Liver (tissue), 10 donors: ENCODE measurements at places on chromosomes 11 and 22. TPM values are rescaled to one million over a fixed set of nuclear protein-coding genes. Genes with fewer than 3 reads are reported as not detected.
A peak's percentile ranks its signal among the peaks of the same experiment; 100 is the strongest.

The SSTR3 gene
- not detected for total RNA-seq

GRCh38 chr11:112318184-112318591, 57.5 kb upstream of the PLET1 start:
- no peak for DNase-seq

- no peak for DNase-seq
Observed at GRCh38 chr11:116733969-116734508, 38.7 kb downstream of the BUD13 start.

The NRIP3 gene
- under 0.01 TPM for total RNA-seq

- no peak for DNase-seq
Observed at GRCh38 chr11:19092850-19093249, 24.1 kb upstream of the ZDHHC13 start.

The LGALS12 gene
- total RNA-seq, result 0.98 TPM

- DNase-seq, result no peak
Observed at GRCh38 chr22:29806196-29806595, 31.9 kb downstream of the ASCC2 start.

The HTR3A gene
- not detected for total RNA-seq

The MMP27 gene
- total RNA-seq, result not detected

The IRAG1 gene
- total RNA-seq, result 4.4 TPM

DNA sequence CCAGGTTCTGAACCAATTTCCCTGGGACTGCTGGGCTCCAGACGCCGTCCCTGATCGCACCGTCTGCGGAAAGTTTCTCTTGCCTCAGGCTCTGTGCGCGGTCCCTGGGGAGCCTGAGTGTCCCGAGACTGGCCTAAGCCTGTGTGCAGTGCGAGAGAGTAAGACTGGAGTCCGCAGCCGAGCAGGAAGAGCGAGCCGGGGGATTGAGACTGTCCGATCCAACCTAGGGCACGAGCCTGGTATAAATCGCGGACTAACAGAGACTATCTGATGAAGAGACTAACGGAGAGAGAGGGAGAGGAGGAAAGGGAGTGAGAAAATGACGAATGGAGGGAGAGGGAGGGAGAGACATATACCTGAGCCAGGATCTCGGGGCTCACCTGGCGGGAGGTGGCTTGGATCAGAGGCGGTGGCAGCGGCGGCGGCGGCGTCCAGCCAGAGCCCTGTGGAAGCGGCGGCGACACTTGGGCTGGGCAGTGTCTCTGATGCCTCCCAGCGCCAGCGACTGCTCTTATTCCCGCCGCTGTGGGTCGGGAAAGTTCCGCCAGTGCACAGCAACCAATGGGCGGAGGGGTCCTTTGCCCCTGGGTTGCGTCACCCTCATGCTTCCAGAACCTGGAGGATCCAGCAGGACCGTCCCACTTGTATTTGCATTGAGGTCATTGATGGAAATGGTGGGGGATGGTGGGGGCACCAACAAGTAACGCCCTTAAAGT, at the start of gene CALCA:
Gene CALCA (minus strand): TSS at position 487 of the 716 bp plus-strand sequence. CDS start 1,159 bp downstream, outside the sequence.
- no peak for DNase-seq

GRCh38 chr11:46130286-46130940, 9.2 kb upstream of the PHF21A start:
- DNase-seq, result no peak

- DNase-seq, result no peak
Observed at GRCh38 chr11:22508665-22509064, 117.0 kb downstream of the FANCF start.

GRCh38 chr11:125140233-125140632, 24.3 kb upstream of the PKNOX2 start:
- DNase-seq, result no peak

The C22orf15 gene
- 0.17 TPM for total RNA-seq

DNA sequence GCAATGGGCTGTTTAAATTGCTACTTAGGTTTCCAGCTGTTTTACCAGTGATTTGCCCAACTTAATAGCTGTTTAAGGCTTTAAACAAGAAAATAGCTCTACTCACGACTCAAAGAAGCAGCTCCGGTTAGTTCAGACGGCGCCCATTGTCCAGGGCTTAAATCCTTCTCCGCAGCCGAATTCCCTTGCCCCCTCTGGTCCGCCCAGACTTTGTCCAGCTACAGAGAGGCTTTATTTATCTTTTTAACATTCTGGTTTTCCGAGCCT, 20.9 kb upstream of the SCUBE1 start:
- no peak for DNase-seq

GRCh38 chr22:35128637-35129036, 62.7 kb downstream of the ISX start:
- DNase-seq, result no peak

GRCh38 chr11:128734103-128734831, 40.4 kb downstream of the FLI1 start:
- DNase-seq, result no peak

DNA sequence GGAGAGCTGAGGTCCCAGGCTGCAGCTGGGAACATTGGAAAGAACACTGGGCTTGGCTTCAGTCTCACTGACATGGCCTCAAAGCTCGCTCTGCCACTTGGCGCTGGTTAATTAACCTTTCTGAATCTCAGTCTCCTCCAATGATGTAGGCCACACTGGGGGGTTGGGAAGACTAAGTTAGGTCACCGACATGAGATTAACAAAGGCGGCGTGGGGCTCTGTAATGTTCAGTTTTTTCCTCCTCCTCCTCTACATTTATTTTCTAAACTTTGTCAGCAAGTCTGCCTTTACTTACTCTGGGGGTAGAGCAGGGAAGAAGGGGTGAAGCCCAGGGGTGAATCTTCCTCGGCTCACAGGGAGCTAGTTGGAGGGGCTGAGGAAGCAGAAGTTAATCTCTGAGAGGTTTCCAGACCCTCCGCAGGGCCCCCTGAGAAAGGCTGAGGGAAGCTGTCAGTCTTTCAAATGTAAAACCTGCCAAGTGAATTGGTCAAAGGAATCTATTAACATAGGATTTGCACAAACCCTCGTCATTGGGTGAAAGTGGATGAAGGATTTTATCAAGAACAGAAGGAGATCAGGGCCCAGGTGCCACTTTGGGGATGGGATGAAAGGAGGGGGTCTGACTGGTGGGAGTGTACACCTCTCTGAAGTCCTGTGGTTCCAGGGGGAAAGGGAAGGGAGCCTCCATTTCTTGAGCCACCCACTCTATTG, 32.1 kb upstream of the TENM4 start:
- no peak for DNase-seq

The CDC42BPG gene
- 1.2 TPM for total RNA-seq

- no peak for DNase-seq
Observed at GRCh38 chr11:69285766-69286165, 8.2 kb upstream of the MYEOV start.

DNA sequence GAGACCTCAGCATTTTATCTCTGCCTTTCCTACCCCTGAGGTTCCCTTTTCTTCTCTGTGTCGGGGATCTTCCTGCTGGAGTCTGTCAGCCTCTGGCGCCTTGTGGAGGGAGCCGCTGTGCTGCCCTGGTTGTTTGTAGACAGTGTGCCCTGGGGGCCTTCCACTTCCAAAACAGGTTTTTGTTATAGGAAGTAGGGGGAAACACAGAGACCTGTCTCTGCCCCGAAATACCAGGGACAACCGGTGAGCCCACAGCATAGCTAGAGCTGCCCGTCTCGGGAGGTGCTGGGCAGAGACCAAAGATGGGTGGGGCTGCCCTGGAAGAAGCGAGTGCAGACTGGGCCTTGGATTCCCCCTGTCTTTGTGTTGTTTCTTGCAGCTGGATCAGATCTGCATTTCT, 8.0 kb downstream of the NCAPH2 start:
- DNase-seq, result no peak

DNA sequence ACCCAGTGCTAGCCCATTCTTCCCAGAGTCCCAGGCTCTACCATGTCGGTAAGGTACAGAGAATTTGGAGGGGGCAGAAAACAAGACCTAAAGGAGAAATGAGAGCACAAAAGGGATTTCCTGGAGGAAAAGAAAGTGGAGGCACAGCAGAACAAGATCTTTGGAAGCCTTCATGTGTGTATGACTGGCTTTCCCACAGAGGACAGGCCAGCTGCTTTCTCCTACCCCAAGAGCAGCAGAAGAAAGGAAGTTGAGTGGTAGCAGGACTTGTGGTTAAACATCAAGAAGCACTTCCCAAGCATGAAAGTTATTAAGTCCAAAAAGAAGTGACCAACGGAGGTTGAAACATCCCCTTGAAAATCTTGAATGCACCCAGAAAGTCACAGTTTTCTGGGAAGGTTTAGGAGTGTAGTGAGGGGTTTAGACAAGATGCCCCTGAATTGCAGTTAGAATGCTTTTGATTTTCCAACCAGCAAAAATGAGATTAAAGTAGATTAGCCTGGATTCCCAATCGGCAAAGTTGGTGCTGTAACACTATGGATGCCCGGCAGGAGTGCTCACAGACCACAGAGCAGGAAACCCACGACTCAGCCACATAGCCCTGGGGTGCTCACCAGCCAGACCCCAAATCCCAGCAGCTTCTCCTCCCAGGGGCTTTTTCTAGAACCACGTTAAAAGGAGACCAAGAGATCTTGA, 608 bp downstream of the TMPRSS13 start:
- no peak for DNase-seq

The TBX10 gene
- total RNA-seq, result not detected

GRCh38 chr11:17722000-17722643, 2.8 kb downstream of the MYOD1 start:
- DNase-seq, result no peak

The TSPAN32 gene
- total RNA-seq, result 71.4 TPM

The KLHL35 gene
- total RNA-seq, result 0.42 TPM

The ABCC8 gene
- 0.25 TPM for total RNA-seq

The OR52I1 gene
- total RNA-seq, result not detected

- peak; percentile 95 for DNase-seq
Observed at GRCh38 chr22:50342651-50343540, at the start of gene PPP6R2. TSS of gene PPP6R2 (plus strand) at chr22:50343327. CDS start at chr22:50393909, 50,582 bp downstream.

DNA sequence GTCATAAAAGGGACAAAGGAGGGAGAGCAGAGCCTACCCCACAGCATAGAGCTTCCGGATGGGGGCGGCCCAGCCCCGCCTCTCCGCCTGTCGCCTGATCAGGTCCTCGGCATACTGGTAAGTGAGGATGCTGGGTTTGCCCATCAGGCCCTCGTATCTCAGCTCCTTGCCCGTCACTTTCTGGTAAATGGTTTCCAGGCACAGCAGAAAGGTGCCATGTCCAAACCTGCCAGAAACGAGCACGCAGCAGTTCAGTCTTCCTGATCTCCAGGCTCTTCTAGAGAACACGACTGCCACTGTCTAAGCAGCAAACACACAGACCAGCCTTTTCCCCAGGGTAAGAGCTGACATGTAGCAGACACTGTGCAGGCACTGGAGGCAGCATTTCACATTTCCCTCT, 17.4 kb upstream of the TMEM121B start:
- no peak for DNase-seq

DNA sequence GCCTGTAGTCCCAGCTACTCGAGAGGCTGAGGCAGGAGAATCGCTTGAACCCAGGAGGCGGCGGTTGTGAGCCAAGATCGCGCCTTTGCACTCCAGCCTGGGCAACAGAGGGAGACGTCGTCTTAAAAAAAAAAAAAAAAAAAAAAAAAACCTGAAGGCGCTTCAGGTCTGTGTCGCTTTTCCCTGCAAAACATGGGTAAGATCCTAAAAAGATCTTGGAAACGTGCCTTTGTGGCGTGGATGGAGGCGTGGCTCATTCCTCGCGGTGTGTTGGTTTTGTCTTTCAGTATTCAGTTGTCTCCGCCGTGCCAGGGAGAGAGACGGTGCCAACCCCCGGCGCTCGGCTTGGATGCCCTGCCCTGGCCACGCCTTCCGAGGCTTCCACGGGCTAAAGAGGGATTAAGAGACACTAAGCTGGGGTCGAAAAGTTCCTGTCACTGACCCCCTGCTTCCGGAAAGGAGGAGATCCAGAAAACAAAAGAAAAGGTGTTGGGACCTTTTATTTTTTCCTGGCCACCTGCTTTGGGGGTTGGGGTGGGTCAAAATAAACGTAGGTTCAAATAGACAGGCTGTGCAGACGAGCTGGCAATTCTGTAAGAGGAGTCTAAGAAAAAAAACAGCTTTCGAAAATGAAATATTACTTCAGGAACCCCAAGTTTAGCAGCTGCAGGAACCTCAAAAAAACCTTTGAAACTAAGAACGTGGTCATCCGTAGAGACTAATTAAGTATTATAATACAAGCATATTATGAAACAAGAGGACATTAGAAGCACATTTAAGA, 1.1 kb upstream of the SLC35F2 start:
- no peak for DNase-seq

DNA sequence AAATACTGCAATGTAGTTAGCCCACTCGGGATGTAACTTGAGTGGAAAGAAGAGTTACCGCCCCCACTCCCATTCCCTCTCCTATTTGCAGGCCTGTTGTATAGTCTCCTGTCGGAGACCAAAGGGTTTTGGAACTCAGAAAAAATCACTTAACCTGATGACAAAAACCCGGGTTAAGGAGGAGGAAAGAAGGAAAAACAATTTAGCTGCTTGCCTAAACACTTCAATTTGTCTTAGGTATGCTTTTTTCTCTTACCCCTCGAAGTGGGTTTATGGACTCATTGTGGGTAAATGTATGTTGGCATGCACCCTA, 2.2 kb downstream of the YAP1 start:
- DNase-seq, result no peak

The SLC6A5 gene
- total RNA-seq, result not detected

- DNase-seq, result no peak
Observed at GRCh38 chr22:40791241-40791640, 27.9 kb downstream of the SLC25A17 start.

The PDGFD gene
- 1.5 TPM for total RNA-seq

DNA sequence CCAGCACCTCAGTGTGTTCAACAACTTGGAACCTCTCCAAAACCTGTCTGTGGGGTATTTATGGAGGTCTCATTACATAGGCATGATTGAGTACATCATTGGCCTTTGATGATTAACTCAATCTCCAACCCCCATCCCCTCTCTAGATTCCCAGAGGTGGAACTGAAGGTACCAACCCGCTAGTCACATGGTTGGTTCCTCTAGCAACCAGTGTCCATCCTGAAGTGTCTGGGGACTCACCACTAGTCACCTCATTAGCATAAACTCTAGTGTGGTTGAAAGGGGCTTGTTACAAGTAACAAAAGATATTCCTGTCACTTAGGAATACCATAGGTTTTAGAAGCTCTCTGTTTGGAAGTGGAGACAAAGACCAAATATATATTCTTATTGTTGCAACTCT, 40.3 kb downstream of the SIK2 start:
- no peak for DNase-seq

GRCh38 chr22:32622744-32623110, 148.1 kb downstream of the FBXO7 start:
- DNase-seq, result no peak

DNA sequence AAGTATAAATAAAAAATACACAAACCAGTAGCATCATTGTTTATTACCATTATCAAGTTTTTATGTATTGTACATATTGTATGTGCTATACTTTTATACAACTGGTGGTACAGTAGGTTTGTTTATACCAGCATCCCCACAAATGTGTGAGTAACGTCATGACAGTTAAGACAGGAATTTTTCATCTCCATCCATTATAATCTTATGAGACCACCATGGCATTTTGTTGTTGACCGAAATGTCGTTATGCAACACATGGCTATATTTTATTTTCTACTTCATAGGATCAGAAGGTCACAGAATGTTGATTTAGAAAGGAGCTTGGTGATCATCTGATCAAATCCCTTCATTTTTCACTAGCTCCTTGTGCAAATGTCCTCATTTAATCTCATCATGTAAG, 170.9 kb upstream of the NCAM1 start:
- no peak for DNase-seq
